ENCODE measurements at places on chromosomes 2 and 18.

- no peak for DNase-seq
Observed at GRCh38 chr18:51654488-51655326, 457.2 kb upstream of the MEX3C start.

DNA sequence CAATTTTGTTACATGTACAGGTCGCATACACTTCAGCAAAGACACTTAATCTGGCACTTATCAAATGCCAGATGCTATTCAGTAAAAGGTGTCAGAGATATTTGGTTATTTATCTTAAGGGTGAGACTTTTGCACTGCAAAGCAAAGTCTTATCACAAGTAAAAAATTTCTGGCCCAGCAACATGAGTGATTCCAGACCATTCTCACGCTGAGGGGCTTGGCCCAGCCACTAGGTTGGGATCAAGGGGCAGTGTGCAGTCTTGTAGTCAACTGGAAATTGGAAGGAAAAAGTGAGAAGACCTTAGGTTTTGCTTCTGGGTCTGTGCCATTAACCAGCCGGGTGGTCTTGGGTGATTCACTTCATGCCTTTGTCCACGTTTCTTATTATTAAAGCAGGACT is 181.6 kb downstream of the RNF144A start:
- no peak for DNase-seq

DNA sequence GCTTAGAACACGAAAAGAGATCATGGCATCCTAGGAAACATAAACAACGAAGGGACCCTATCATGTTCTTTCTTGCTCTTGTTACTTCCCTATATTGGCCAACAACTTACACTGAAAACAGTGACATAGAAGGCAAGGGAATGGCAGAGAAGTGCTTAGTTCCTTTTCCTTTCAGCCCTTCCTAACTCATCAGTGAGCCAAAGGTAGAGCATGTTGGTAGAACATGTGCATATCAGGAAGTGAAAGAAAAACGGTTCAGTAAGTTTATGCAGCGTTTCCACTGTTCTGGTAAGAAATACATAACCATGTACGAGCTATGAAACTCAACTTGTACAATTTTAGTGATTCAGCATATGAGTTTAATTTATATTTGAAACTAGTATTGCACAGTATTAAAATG is 21.7 kb downstream of the AKAIN1 start:
- no peak for DNase-seq

DNA sequence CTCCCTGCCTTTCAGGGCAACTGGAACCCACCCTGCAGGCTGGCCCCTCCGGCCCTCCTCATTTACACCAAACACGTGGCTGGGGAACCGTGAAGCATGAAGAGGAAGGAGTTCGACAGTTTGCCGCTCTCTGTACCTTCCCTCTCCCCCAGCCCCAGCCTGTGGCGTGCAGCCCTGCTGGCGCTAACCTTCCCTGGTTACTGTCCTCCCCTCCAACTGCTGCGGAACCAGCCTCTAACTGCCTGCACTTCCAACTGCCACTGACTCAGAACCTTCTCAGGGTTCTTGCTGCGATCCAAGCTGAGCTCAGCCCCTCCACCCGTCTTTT is 19.2 kb upstream of the GNAL start:
- no peak for DNase-seq

- peak; percentile 33 for DNase-seq
Observed at GRCh38 chr2:95277246-95277906, 3.1 kb downstream of the PROM2 start.

DNA sequence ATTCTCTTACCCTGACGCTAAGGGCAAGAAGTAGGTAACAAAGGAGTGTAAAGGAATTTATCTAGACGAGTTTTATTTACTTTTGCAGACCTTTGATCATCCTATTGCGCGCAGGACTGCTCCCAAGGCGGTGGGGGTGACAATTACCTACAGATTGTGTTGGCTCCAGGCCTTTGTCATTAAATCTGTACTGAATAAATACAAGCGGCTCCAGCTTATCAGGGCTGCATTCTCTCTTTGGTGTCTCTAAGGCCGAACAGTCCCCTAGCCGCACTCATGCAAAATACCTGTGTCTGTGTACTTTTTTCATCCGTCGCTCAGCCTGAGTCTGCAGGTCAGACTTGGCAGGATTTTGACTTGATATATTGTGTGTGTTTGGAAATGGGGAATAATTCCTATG is 57.9 kb upstream of the DYSF start:
- no peak for DNase-seq

- DNase-seq, result no peak
Observed at GRCh38 chr2:162075689-162076132, 1.7 kb upstream of the DPP4 start.

DNA sequence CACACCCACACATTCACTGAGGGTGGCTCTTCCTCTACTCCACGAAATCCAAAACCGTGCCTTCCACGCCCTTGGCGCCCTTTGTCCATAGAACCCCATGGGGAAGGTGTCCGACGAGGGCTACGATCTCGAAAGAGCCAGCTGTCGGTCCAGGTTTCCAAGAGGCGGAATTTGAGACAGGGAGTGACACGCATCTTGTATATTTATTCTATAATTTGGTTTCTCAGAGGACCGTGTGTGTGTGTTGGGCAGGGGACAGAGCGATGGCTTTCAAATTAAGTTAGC is 726 bp downstream of the C2orf69 start:
- no peak for DNase-seq

- DNase-seq, result no peak
Observed at GRCh38 chr2:145760781-145761649, 1241.1 kb upstream of the ZEB2 start.

DNA sequence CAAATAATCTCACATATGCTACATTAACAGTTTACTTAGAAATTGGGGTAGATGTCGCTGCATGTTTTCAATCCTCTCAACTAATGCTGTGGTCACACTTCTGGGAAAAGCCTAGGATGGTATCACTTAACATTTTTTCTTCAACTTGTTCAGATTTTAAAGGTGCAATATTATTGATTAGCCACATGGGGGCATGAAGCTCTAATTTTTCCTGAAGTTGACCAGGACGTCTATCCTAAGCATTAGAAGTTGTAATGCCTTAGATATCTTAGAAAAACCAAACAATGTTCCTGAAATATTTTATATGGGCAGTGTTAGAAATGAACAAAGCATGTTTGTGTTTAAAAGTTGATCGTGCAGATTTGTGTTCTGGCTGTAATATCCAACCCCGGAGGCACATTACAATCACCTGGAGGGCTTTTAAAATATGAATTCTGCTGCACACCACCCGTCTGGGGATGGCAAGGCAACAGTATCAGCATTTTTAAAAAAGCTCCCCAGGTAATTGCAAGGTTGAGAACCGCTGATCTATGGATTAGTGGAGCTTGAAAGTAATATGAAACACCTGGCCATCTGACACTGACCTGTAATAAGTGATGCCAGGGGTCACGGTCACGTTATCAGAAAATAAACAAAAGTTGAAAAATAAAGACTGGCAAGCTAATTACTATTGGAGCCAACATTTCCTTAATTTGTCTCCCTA is 100.5 kb upstream of the LMAN1 start:
- no peak for DNase-seq

DNA sequence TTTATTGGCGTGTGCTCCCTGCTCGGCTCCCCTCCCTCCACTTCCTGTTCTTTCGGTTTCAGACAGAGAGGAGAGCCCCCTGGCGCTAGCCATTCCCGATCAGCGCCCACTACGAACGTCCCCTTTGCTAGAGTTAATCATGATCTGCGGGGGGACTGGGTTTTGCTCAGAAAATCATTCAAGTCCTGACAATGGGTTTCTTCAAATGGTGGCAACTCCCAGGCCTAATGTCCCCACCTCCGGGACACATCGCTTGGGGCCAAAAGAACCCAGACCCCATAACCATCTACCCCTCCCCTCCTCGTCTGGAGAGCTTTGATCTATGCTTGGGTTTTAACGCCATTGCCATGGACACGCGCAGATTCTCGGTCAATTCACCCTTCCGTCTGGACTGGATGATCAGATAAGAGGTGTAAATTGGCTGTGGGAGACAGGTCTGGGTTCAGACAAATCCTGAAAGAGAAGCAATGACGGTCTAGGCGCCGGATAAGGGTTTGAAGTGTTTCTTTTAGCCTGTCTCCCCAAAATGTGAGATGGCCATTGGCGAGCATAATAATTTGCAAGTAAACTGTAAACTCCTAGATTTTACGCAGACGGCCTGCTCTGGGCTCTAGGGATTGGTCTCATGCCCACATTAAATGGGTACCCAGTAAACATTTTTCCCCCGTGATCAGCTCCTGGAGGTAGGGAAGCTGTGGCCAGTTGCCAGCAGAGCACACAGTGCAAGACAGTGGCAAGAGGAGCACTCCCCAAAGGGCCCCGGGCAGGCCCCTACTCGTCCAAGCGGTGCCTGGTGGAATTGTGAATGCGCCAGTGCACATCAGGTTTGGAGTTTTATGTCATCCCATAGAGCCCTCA is 4.7 kb downstream of the NRP2 start:
- DNase-seq, result no peak
